GOT3 (cell line): ENCODE measurements at places on chromosomes 13 and 19.
A peak's percentile ranks its signal among the peaks of the same experiment; 100 is the strongest.

- no peak for DNase-seq
Observed at GRCh38 chr13:91074091-91074490, 273.4 kb upstream of the MIR17HG start.

- no peak for DNase-seq
Observed at GRCh38 chr19:18168673-18169381, 4.8 kb upstream of the IFI30 start.

DNA sequence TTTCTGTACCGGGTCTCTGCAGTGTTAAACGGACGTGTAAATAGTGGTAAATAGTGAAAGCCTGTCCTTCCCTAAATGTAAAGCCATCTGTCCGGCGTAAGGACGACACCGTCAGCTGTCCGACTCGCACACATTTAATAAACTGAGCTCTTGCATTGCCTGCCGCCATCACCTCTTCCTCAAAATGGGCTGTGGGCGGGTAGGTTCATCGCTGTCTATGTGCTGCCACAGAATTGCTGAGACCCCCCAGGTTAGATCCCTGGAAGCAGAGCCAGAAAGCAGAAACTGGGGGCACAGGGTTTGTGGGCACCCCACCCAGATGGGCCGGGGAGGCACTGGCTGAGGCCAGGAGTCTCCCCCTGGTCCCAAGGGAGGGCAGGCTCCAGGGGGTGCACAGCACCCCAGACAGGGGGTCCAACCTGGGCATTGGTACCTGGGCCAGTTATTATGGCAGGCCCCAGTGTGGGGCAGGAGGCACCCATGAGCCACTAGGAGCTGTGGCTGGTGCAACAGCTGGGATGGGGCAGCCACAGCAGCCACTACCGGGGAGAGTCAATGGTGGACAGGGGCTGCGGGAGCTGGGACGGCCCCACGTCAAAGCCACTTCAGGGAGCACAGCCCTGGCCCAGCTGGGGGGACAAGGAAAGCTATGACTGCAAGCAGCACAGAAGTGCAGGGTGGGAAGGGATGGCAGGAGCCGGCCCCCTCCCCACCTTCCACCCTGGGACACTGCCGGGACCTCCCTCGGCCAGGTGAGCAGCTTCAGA is 5.7 kb downstream of the C19orf25 start:
- DNase-seq = no peak

DNA sequence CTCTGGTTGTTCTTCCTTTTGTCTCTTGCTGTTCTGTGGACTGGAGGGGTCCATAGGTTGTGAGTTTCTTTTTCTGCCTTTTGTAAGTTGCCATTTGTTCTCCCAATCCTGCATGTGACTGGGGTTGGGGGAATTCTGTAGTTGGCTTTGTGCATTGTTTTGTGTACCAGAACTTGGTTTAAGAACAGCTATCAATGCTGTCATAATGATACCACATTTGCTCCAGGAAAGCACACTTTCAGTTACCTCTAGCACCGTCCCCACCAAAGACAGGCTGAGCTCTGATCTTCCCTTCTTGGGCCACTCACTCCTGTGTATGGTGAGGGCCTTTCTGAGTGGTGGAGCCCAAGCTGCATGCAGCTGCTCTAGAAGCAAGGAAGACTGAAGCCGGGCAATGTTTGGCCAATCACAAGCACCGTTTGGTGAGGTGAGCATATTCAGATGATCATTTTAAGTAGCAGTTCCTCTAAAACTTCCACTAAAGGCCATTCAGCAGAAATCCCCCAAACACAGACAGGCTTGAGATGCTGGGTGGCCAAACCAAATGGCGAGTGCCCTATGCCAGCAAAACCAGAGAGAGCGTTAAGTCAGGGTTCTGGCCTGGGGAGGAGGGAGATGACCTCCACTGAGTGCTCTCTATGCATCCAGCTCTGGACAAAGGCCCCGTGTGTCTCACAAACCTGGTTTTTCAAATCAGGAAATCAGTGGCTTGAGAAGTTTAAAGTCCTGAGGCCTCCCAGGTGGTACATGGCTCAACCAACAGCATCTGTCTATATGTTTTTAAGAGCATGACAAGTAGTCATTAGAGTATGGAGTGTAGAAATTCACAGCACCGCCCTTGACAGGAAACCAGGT is 120.7 kb upstream of the SPATA13 start:
- DNase-seq = no peak

- DNase-seq = no peak
Observed at GRCh38 chr19:50187937-50188336, 15.5 kb upstream of the MYH14 start.

DNA sequence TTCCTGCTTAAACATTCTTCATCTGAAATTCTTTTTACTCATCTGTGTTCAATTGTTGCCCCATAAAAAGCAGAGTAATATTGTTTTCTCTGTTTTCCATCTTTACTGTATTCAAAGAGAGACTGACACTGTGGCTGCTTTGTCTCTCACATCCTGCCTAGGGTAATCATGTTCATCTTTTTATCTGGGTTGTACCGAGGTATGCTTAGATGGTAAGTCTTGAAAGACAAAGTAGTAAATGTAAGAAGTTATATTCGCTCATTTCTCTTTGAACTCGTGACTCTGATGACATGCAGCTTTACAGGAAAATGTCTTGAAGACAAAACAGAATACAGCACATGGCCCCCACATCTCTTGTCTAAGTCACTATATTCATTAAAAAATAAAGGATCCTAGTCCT is 20.0 kb upstream of the CYSLTR2 start:
- DNase-seq = no peak

DNA sequence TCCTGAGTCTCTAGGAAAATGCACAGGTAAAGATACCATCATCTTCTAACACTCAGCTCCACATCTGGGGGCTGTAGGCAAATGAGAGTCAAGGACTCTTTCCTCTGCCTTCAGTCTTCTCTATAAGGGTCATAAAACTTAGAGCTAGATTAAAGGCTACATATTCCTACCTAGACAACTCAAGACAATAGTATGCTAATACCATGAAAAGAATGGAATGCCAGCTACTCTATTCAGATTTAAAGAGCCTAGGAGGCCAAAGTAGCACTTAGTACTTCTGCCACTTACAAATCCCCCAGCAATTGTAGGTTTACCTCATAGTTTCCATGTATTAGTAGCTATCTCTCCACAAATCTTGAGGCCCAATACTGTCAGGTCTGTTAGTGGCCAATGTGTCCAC is 453.0 kb downstream of the SLITRK5 start:
- no peak for DNase-seq

GRCh38 chr13:19606152-19606551 is 27.3 kb upstream of the MPHOSPH8 start:
- DNase-seq = no peak

- peak; percentile 39 for DNase-seq
Observed at GRCh38 chr13:30112602-30113435, 194.5 kb downstream of the KATNAL1 start.

GRCh38 chr13:25180775-25181537 is 8.9 kb upstream of the AMER2 start:
- DNase-seq = no peak

DNA sequence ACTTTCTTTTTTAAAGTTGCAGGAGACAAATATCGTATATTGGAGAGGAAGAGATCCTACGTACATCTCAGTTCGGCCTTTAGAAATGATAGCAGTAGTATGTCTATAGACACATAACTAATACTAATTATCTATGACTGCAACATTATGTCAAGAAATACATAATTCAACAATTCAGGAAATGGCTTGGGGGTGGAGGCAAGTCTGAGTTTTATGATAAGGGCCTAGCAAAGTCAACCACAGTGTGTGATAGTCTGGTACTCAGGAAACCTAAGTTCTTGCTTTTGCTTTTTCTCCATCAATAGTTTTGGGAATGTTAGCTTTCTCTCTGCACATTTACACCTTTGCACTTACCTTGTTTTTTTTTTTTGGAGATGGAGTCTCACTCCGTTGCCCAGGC is 27.5 kb upstream of the OBI1 start:
- DNase-seq = no peak

- no peak for DNase-seq
Observed at GRCh38 chr19:16476401-16476800, 4.6 kb upstream of the EPS15L1 start.

DNA sequence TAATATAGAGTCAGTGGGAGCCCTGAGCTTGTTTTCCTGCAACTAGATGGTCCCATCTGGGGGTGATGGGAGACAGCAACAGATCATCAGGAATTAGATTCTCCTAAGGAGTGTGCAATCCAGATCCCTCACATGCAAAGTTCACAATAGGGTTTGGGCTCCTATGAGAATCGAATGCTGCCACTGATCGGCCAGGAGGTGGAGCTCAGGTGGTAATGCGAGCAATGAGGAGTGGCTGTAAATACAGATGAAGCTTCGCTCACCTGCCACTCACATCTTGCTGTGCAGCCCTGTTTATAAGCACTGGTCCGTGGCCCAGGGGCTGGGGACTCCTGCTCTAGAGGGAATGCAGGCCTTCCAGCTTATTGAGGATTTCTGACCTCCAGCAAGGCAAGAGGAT is 5.7 kb downstream of the ZNF558 start:
- DNase-seq = no peak

GRCh38 chr13:70889163-70889562 is 780.9 kb upstream of the KLHL1 start:
- DNase-seq = no peak

DNA sequence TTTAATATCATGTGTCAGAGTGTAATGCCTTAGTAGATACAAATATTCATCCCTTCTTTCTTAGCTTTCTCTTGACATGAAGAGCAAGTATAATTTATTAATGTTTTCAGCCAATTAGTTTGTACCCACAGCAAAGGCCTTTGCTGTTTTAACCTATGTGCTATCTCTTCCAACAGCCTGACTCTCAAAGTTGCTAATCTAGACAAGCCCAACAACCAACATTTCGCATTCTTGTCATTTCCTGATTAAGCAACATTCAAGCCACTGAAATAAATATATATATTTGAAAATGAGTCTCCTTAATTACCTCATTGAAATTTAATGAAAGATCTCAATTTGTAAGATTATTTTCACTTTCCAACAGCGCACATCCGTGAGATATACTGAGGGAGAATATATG is 18.5 kb downstream of the EPSTI1 start:
- no peak for DNase-seq

DNA sequence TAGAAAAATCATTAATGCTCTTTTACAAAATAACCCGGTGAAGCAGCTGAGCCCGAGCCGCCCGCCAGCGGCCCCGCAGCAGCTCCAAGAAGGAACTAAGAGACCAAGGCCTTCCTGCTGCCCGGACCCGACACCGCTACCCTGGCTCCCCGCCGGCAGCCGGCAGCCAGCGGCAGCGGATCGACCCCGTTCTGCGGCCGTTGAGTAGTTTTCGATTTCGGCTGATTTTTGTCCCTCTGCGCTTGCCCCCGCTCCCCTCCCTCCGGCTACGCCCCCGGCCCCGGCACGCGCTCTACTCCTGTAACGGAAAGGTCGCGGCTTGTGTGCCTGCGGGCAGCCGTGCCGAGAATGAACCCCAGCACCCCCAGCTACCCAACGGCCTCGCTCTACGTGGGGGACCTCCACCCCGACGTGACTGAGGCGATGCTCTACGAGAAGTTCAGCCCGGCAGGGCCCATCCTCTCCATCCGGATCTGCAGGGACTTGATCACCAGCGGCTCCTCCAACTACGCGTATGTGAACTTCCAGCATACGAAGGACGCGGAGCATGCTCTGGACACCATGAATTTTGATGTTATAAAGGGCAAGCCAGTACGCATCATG is at the start of gene PABPC3:
Gene PABPC3 (plus strand): TSS at position 286 of the 603 bp plus-strand sequence. CDS start 63 bp downstream, at position 349.
- DNase-seq = no peak

- DNase-seq = no peak
Observed at GRCh38 chr13:43003729-43004128, 11.7 kb upstream of the EPSTI1 start.

- no peak for DNase-seq
Observed at GRCh38 chr19:18993115-18993514, 40.2 kb downstream of the SUGP2 start.

GRCh38 chr19:4537953-4538600 is 1.8 kb downstream of the LRG1 start:
- no peak for DNase-seq
